Activated T-cell treated with anti-CD3 and anti-CD28 coated beads, Interleukin-2, amount 50 U/mL, for 48 hours (primary cell): ENCODE measurements at places on chromosomes 3 and 15.

DNA sequence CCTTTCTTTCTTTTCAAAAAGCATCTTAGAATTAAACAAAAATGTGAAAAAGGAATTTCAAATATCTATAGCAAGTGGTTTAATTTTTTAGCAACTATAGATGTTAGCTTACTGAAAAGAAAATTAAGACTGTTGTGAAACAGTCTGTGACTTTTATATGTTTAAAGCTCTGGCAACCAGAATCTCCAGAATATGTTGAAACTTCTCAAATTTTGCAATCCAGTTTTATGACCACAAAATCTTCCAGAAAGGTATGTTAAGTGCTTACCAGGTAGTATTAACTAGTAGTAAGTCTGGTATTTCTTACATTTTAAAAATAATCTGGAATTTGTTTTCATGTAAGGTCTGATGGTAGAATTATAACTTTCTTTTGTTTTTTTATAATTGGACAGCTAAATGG lies 235.0 kb downstream of the SLC9A9 start:
- no peak for DNase-seq

- no peak for DNase-seq
Measured at GRCh38 chr3:170572665-170573253, 13.1 kb downstream of the SLC7A14 start.

- peak; percentile 48 for DNase-seq
Measured at GRCh38 chr15:70281811-70282307, 184.1 kb upstream of the TLE3 start.

- no peak for DNase-seq
Measured at GRCh38 chr3:106768941-106769480, 608.2 kb upstream of the CCDC54 start.

GRCh38 chr15:23645371-23646164 lies 2.1 kb downstream of the MAGEL2 start:
- no peak for DNase-seq

DNA sequence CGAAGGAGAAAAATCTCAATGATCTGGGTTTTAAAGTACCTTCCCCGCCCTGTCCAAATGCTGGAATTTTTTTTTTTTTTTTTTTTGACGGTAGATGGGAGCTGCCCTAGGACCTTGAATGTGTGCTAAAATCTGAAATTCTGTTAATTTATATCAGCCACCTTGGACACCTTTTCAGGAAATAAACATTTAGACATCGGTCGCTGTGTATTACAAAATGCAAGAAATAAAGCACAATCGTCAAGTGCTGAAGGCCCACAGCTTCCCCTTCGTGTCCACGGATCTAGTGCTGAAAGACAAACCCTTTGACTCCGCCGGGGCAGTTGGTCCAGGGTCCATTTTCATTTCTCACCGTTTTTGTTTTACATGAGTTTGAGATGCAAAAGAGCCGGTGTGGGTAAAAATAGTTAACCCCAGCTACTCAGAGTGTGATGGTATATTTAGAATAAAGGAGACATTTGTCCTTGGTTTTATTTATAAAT lies 90.2 kb upstream of the CHD2 start:
- DNase-seq: peak; percentile 57

DNA sequence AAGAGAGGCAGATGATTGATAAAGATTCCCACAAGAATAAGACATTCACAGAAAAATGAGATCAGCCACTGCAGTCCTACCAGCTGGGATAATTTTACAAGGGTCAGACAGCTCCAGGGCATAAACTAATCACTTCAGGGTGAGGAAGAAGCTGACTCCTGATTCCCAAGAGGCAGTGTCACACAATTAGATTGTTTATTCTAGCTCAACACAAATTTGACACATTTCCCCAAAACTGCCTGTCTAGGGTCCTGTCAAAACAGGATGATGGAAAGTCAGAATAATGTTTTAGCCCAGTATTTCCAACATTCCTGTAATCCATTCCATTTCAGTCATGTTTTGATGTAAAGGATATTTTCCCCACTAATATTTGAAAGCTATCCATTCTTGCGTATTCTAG lies 110.8 kb downstream of the TNIK start:
- no peak for DNase-seq

DNA sequence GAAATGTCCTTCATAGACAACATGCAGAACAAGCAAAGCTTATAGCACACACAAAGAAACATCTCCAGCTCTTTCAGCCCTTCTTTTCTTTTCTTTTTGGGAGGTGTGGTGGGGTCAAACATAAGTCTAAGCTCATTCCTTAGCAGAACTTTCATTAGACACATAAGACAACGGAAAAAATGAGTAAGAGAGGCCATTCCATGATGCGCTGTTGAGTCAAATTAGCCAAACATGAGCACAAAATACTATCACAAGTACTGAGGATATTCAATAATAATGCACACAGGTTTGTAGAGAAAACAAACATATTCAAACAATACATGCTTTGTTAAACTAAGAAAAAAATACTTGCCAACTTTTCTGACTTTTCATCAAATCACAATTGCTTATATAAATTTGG lies 83.0 kb downstream of the PLOD2 start:
- DNase-seq: no peak

DNA sequence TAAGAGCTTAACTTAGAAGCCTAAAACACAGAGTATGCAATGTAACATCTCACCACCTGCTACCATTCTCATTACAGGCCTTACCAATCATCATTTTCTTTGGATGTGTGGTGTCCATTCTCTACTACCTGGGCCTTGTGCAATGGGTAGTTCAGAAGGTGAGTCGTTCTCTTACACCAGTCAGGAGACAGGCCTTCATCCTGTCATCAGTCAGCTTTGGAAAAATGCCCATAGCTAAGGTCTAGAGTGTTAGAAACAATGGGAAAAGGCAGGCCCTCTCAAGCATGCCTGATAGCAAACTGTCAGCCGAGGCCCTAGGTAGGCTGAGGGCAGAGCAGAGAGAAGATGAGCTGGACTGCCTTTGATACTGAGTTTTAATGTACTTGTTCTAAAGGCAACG lies 13.5 kb downstream of the SLC28A2 start:
- DNase-seq: no peak

DNA sequence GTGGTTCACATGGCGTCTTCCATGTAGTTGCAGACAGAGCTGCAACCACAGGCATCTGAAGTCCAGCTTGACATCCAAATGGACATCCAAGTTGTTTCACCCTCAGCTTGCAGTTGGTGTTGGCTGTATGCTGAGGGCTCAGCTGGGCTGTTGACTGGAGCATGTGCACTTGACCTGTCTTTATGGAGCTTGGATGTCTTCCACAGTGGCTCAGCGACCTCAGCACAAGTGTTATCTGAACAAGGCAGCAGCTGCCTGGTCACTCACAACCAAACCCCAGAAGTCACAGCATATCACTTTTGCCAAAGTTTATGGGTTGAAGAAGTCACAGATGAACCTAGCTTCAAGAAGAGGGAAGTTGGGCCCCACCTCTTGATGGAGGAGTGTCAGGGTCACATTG lies 92.9 kb downstream of the TPRA1 start:
- DNase-seq: no peak

DNA sequence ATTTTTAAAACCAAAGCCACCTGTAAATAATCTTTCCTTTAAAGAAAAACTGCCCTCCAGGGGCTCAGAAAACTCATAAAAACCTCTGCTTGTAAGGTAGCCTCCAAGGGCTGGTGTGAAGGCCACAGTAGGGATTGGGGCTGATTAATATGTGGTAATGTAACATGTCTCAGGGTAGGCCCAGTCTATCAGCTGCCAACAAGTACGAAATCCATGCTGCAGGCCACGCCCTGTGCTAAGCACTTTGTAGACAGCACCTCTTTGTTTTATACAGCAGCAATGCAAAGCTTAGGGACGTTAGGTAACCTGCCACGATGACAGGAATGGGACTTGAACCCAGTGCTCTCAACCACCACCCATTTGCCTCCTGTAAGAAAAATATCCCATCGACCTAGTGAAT lies 65.6 kb upstream of the PRICKLE2 start:
- no peak for DNase-seq

- no peak for DNase-seq
Measured at GRCh38 chr15:71386448-71387236, 271.4 kb downstream of the THSD4 start.

DNA sequence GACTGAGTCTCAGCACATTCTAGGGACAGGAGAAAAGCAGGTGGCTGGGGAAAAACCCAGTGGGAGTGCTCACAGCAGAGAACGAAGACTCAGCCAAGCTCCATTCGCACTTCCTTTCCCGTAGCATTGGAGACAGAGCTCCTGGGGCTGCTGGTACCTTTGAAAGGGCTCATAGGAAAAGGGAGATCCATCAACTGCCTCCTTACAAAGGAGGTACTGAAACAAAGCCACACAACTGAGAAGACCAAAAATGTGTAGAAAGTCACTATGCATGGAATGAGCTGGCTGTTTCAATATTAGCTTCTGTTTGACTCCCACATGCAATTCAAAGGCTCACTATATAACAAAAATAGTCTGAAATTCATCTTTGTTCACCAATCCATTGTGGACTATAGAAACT lies 16.9 kb downstream of the STIMATE start:
- no peak for DNase-seq

DNA sequence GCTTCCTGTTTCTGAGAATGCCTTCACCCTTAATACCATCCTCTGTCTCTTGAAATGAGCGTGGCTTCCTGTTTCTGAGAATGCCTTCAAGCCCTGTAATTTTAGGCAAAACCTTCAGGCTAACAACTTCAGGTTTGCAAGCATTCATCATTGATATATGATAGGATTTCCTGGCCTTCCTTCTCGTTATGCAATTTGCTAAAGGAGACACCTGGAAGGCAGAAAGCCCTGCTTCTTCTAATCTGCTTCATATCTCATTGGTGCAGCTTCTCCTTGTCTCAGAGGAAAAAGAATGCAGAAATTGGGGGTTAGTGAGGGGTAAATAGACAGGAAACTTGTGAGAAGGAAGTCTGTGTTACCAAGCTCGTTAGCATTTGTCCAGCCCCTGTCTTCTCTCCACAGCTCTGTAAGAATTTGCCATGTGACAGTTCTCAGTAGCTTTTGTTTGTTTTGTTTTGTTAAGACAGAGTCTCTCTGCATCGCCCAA lies 7.3 kb downstream of the ARL6IP5 start:
- no peak for DNase-seq

DNA sequence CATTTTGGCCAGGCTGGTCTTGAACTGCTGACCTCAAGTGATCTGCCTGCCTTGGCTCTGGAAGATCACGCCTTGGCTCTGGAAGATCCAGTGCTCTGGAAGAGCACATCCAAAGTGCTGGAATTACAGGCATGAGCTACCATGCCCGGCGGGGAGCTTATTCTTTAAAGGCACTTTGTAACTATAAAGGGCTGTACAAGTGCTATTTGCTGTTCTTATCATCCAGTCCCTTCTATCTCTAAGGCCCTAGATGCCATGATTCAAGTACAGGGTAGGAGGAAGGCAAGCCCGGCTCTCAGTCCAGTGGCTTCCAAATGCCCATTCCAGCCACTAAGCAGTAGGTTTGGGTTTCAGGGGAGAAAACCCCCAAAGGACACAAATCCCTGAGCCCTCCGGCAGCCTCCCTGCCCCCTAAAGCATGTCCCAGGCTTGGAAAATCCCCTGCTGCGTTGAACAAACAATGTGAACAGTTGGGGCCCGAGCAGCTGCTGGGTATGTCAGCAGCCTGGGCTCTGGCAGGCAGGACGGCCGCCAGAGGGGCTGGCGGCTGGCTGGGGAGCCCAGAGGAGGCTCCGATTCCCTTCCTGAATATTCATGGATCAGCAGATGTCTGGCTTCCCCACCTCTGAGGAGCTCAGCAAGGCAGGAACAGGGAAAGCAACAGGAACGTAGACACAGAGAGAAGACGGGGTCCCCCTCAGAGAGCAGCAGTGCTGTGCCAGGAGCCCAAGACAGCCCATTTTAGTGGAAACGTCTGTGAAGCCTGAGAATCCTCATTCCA lies 7.7 kb downstream of the IGDCC4 start:
- DNase-seq: no peak

GRCh38 chr3:181791056-181791955 lies 79.6 kb downstream of the SOX2 start:
- DNase-seq: no peak

- no peak for DNase-seq
Measured at GRCh38 chr3:153111016-153111415, 51.0 kb upstream of the RAP2B start.

DNA sequence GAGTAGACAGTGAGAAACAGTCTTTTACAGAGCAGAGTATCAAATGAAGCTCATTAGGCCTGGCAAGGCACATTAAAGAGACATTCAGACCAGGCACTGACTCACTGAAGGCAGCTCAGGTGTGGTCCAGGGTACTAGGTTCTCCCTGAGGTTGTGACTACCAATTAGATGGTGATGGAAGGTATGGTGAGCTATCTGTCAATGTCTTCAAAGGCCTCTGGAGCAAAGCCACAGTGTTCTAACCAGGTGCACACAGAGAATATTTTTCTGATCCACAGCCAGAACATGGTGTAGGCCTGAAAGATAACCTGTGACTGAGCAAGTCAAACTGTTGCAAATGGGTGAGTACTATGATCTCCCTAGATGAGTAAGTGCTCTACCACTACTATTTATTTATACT lies 51.5 kb downstream of the EOMES start:
- DNase-seq: no peak

- DNase-seq: peak; percentile 56
Measured at GRCh38 chr3:39126532-39127071, 19.1 kb downstream of the TTC21A start.

- no peak for DNase-seq
Measured at GRCh38 chr3:98038286-98038685, 3.2 kb upstream of the GABRR3 start.

DNA sequence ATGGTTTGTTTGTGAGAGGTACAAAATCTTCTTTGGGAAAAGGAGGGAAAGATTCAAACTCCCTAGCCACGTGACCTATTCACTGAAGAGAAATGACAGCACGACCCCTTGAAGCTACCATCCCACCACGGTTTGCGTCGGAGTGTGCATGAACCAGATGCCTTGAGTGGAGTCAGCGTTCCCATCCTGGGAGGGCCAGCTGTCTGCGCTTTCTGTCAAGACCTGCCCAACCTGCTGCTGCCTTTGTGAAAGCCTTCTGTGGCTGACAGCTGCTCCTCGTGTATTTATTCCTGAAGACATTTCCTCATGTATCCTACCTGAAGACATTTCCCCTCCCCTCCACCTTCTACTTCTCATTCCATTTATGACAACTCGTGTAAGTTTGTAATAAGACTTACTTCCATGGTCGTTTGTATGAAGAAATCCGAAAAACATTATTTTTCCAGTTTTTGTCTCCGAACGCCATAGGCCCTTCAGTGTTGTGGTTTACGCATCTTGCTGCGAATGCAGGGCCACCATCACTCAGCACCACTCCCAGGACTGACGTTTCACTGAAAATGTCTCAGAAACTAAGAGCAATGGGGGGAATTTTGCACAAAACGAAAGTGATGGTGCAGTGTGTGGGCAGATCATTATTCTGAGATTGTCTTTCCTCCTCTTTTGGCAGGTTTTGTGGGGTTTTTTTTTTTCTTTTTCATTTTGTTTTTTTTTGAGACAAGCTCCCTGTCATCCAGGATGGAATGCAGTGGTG lies 18.9 kb downstream of the EBLN2 start:
- DNase-seq: no peak
